ENCODE measurements at places on chromosomes 2 and 18.

DNA sequence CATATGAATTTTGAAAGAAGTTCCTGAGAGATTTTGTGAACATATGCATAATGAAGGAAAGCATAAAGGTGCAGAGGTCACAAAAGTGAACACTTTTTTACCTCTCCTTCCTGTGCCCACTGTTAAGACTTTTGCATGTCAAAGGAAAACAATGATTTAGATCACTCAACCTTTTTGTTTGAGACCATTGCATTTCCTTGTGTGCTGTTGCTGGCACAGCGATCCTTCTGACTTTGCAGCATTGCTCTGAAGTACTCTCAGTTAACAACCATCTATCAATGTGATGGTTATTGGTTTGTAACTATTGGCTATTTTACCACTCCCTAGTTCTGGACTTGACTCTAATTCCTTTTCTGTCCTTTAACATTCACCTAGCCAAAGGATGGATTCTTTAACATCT lies 61.7 kb upstream of the TFPI start:
- DNase-seq = no peak

DNA sequence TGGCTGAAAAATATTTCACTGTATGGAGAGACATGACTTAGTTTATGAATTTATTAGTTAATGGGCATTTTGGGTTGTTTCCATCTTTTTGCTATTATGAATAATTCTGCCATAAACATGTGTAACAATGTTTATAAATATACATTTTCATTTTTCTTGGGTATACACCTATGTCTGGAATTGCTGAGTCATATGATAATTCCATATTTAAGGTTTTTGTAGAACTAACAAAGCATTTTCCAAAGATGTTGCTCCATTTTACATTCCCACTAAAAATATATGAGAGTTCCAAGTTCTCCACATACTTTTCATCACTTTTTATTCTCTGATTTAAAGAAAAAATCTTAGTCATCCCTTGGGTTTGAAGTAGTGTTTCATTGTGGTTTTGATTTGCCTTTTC lies 108.8 kb upstream of the LRRTM4 start:
- no peak for DNase-seq

GRCh38 chr18:44761812-44762211 lies 81.1 kb downstream of the SETBP1 start:
- DNase-seq = no peak

DNA sequence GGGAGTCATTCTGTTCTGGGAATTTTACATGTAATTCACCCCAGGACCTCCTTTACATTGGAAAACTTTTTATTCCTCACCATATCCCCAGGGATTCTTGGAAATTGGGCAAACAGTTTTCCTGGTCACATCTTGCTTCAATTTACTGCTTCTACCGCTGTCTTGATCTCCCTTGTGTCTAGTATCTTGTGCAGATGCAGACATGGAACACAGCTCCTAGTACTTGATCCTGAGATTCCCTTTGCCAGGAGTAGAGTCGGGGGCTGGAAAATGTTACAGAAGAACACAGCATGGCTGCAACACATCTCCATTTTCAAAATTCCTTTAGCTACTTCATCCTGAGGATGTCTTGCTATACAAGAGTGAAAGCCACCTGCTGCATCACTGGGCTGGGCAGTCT lies 472.8 kb downstream of the PLCL1 start:
- DNase-seq = no peak

DNA sequence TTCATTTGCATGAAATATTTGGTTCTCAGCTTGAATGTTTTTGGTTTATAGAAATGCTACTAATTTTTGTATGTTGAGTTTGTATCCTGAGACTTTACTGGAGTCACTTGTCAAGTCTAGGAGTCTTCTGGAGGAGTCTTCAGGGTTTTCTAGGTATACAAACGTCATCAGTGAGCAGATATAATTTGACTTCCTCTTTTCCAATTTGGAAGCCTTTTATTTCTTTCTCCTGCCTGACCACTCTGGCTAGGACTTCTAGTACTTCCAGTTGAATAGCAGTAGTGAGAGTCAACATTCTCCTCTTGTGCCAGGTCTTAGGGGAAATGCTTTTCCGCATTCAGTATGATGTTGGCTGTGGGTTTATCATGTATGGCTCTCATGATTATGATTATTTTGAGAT lies 55.4 kb upstream of the THUMPD2 start:
- DNase-seq = no peak

Data from AG20443 (cell line).